ENCODE measurements at places on chromosomes 2 and 18.

DNA sequence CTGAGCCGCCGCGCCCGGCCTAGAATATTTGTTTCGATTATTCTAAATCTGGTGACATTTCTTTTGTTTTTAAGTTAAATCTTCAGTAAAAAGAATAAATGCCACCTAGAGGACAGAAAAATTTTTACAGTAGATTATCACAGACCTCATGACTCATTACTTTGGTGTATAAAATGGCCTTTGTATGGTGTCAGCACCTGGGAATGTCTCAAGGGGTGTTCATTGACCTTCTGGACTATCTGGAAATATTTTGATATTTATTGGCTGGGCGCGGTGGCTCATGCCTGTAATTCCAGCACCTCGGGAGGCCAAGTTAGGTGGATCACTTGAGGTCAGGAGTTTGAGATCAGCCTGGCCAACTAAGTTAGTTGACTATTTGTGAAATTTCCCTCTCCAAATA, 30.3 kb upstream of the SLC30A6 start:
- no peaks in the 10 kb centered on the region for H3K27me3 ChIP-seq
- H3K4me1 ChIP-seq: no peaks in the 10 kb centered on the region
- no peak for DNase-seq
- no peak overlapping the region for H3K4me3 ChIP-seq
- no peaks in the 10 kb centered on the region for H3K36me3 ChIP-seq

DNA sequence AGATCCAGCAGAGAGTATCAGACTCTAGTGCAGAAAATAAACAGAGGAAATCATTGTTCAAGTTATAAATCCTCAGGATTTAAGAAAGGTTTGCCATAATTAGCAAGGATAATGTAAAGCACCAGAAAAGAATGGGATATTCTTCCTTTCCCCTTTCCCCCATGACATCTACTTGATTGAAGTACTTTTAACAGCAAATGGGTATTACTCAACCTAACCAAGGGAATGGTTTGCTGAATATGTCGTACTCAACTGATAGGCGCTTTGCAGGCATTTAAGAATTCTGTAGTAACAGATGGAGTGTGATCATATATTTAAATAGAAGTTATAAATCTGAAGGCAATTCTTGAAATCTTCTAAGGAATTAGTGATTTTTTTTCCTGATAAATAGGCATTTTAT, 2.7 kb downstream of the APCDD1 start:
- peaks cover 11% of the 10 kb centered on the region for H3K4me1 ChIP-seq
- no peaks in the 10 kb centered on the region for H3K27me3 ChIP-seq
- H3K36me3 ChIP-seq: no peaks in the 10 kb centered on the region
- no peak for DNase-seq

DNA sequence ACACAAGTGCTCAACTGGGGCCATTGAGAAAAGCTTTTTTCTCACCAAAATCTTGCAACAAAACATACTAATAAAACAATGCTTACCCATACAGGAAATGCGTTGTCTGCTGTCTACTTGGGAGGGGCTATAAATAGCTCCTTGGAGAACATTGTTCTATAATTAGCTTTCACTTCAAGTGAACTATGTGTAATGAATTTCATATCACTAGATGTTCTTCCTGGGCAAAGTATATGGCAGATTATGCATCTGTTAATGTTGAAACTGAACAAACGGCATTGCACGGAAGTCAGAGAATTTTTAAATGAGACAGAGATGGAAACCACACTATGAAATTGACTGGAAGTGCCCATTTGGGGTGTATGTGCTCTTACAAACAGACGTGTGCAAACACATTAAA, 6.4 kb upstream of the NPAS2 start:
- H3K27ac ChIP-seq: no peak overlapping the region
- no peak overlapping the region for H3K4me3 ChIP-seq
- DNase-seq: no peak
- no peaks in the 10 kb centered on the region for H3K36me3 ChIP-seq
- H3K4me1 ChIP-seq: no peaks in the 10 kb centered on the region

GRCh38 chr18:48957136-48957535, 6.4 kb upstream of the SMAD7 start:
- no peak overlapping the region for H3K27ac ChIP-seq
- no peaks in the 10 kb centered on the region for H3K27me3 ChIP-seq
- H3K4me3 ChIP-seq: no peak overlapping the region
- peaks cover 15% of the 10 kb centered on the region for H3K4me1 ChIP-seq
- no peak for DNase-seq

- H3K27me3 ChIP-seq: no peaks in the 10 kb centered on the region
- no peak overlapping the region for H3K4me3 ChIP-seq
- H3K4me1 ChIP-seq: peaks cover 3% of the 10 kb centered on the region
- no peak for DNase-seq
Measured at GRCh38 chr18:75830828-75831227, 403.3 kb upstream of the SMIM21 start.

DNA sequence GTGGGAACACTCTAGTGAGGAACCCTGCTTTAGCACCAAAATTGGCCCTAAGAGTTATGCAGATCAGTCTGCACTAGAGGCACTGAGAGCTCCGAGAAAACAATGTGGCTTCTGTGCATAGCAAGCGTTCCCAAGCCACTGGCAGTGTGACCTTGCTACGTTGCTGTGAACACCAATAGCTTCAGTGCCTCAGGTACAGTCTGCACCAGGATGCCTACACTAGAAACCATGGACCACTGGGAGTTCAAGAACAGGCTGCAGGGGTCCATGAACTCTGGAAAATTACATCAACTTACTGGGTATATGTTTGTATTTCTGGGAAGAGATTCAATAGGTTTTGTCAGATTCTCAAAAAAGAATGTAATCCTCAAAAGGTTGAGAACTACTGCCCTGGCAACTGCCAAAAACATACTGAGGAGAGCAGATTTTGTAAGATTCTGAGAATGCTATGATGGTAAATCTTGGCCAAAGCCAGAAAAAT, 18.3 kb upstream of the SP3 start:
- H3K27ac ChIP-seq: no peak overlapping the region
- no peaks in the 10 kb centered on the region for H3K27me3 ChIP-seq
- DNase-seq: no peak

GRCh38 chr2:23414871-23415270, 29.9 kb downstream of the KLHL29 start:
- no peaks in the 10 kb centered on the region for H3K27me3 ChIP-seq
- no peak overlapping the region for H3K27ac ChIP-seq
- DNase-seq: no peak
- H3K4me1 ChIP-seq: peaks cover 6% of the 10 kb centered on the region

DNA sequence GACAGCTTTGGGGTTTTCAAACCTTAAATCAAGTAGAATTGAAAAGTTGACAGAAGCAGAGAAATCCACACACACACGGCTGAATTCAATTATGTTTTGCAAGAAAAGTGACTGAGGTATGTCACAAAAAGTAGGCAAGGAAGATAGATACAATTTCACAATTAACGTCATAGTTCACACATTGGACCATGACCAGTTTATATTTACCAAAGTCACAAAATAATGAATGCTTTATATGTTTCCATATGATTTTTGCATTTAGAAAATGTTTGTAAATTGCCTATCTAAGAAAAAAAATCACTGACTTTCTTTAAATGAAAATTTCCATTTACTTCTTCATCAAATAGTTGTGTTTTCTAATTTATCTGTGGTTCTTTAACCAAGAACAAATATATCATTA, 29.4 kb upstream of the ZNF516 start:
- H3K4me3 ChIP-seq: peak overlapping the region; percentile 51
- H3K27me3 ChIP-seq: no peaks in the 10 kb centered on the region
- H3K36me3 ChIP-seq: no peaks in the 10 kb centered on the region
- no peak for DNase-seq
- H3K4me1 ChIP-seq: peaks cover 6% of the 10 kb centered on the region

GRCh38 chr18:72456802-72457201, 87.3 kb downstream of the CBLN2 start:
- H3K36me3 ChIP-seq: no peaks in the 10 kb centered on the region
- no peaks in the 10 kb centered on the region for H3K4me1 ChIP-seq
- no peaks in the 10 kb centered on the region for H3K27me3 ChIP-seq

- H3K27ac ChIP-seq: no peak overlapping the region
- H3K36me3 ChIP-seq: no peaks in the 10 kb centered on the region
- no peak overlapping the region for H3K4me3 ChIP-seq
- no peak for DNase-seq
- no peaks in the 10 kb centered on the region for H3K27me3 ChIP-seq
Measured at GRCh38 chr2:62340994-62341484, 145.1 kb downstream of the B3GNT2 start.

- no peak overlapping the region for H3K27ac ChIP-seq
- no peaks in the 10 kb centered on the region for H3K27me3 ChIP-seq
- H3K4me3 ChIP-seq: no peak overlapping the region
- peak; percentile 9 for DNase-seq
Measured at GRCh38 chr2:240426845-240427721, 8.4 kb upstream of the GPC1 start.

DNA sequence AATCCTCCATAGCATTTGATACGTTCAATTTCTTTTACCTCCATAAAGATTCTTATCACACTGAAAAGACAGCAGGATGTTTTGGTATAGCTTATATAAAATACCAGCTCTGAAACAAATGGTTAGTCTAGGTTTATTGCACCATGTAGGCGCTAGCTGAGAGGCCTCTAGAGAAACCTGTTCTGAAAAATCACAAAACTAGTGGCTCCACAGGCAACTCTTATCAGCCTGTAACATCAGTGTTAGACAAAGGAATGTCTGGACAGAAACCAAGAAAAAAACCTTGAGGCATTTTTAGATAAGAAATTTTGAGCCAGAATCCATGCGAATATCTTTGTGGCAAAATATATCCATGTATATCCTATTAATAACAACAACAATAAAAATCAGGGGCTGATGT, 440.4 kb upstream of the MAP2 start:
- H3K36me3 ChIP-seq: no peaks in the 10 kb centered on the region
- H3K27ac ChIP-seq: no peak overlapping the region
- H3K27me3 ChIP-seq: no peaks in the 10 kb centered on the region
- no peak for DNase-seq
- H3K4me1 ChIP-seq: no peaks in the 10 kb centered on the region
- H3K4me3 ChIP-seq: no peak overlapping the region

DNA sequence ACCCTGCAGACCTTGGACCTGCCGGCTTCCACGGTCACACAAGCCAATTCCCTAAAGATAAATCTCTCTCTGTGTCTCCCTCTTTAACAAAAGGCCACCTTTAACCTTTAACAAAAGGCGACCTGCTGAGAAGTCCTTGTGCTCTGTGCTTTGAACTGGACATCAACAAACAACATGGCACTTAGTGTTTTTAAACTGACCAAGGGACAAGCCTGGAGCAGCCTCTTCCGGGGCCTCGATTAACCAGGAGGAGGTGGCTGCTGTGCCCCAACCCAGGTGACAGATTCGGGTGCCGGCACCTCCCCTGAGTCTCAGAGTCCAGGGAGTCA, 135.3 kb downstream of the RTP5 start:
- no peak overlapping the region for H3K27ac ChIP-seq
- peaks cover 2% of the 10 kb centered on the region for H3K4me1 ChIP-seq
- DNase-seq: no peak
- H3K27me3 ChIP-seq: no peaks in the 10 kb centered on the region
- no peaks in the 10 kb centered on the region for H3K36me3 ChIP-seq

GRCh38 chr2:233996461-233996860, 54.0 kb upstream of the SPP2 start:
- no peak overlapping the region for H3K27ac ChIP-seq
- H3K4me1 ChIP-seq: no peaks in the 10 kb centered on the region
- no peak for DNase-seq
- H3K4me3 ChIP-seq: no peak overlapping the region
- no peaks in the 10 kb centered on the region for H3K27me3 ChIP-seq
